ENCODE measurements at places on chromosomes 4 and X.

DNA sequence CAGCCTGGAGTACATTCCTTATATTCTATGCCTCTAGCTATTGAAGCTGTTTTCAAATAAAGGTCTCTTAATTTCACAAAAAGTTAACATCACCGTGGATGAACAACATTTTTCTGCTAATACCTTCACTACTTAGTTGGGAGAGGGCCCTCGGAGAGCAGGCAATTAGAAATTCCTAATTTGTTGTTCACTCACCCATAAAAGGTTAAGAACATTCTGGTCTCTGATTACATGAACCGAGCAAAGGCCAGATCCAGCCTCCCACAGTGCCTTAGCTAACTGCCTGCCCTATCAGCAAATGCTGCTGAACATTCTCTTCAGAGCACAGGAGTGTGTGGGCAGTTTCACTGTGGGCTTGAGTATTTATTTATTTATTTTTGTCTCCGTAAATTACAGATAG, 36.0 kb upstream of the TTC29 start:
- DNase-seq: no peak

DNA sequence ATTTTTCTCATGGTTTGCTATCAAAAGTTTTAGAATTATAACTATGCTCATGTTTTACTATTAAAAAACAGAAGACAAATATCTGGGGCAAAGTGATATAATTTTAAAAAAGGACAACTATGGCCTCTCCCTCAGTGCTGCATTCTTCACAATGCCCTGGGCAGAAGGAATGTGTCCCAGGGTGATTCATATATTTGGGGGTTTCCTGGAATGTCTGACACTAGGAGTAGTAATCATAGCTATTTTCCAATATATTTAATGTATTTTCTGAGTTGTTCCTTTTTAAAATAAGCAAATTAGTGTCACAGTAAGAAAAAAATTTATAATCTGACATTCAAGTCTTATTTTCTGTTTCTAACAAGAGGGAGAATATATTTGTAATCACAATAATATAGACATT, 281.7 kb downstream of the UNC5C start:
- peak; percentile 62 for DNase-seq

DNA sequence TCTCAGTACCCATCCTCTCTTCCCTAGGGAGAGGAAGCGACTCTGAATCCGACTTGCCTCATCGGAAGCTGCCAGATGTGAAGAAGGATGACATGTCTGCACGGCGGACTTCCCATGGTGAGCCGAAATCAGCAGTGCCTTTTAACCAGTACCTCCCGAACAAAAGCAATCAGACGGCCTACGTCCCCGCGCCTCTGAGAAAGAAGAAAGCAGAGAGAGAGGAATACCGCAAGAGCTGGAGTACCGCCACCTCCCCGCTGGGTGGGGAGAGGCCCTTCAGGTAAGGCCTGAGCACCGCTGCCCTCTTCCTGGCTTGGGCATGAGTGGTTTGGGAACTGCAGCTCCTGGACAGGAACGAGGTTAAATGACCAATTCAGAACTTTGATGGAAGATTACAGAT, 81.2 kb downstream of the LIMCH1 start:
- no peak for DNase-seq

DNA sequence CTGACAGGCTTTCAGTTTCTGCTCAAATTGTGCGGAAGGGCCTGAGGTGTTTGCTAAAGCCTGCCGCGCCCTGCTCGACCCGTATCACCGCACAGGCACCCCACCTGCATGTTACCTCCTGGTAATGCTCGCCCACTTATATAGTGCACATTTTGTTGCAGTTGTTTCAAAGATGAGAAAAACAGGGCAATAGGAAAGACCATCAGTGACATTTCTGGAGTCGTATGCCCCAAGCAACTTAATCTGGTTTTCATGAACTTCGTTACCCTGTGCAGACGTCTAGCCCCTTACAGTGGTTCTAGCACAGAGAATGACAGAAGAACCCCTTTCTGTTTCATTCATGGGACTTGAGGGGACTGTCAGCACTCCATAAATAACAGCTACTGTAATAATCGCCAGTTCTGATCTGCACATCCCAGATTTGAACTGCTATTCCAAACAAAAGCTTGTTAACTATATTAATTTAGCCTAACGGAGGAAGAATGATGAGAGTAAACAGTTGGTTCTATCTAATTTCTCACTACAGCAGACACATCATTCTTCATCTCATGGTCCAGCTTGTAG, 940 bp upstream of the DCTD start:
- DNase-seq: no peak

DNA sequence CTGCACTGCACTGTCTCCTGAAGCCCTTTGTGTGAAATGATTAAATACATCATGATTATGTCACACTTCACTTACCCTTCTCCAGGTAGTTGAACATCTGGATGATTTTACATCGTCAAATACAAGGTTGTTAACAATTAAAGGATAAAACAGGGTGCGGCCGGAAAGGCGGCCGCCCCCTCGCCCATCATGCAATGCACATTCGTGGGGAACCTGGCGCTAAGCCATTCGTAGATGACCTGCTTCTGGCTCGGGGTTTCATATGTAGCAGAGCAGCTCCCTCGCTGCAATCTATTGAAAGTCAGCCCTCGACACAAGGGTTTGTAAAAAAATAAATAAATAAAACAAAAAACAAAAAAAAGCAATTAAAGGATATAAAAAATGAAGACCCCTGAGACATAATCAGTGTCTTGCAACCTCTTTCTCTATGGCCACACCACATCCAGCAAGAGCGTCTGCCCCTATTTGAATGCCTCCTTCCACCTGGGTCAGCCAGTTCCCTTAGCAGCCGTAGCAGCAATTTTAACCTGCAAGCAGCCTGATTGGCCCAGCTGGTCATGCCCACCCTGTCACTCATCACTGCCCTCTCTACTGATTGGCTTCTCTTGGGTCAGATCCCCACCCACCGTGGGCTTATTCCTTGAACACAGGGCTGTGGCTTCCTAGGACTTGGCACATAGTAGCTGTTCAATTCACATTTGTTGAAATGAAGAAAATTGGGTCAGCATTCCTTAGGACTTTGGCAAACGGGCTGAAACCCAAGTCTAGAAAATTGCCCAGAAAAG, 147.8 kb upstream of the PSAPL1 start:
- DNase-seq: no peak

DNA sequence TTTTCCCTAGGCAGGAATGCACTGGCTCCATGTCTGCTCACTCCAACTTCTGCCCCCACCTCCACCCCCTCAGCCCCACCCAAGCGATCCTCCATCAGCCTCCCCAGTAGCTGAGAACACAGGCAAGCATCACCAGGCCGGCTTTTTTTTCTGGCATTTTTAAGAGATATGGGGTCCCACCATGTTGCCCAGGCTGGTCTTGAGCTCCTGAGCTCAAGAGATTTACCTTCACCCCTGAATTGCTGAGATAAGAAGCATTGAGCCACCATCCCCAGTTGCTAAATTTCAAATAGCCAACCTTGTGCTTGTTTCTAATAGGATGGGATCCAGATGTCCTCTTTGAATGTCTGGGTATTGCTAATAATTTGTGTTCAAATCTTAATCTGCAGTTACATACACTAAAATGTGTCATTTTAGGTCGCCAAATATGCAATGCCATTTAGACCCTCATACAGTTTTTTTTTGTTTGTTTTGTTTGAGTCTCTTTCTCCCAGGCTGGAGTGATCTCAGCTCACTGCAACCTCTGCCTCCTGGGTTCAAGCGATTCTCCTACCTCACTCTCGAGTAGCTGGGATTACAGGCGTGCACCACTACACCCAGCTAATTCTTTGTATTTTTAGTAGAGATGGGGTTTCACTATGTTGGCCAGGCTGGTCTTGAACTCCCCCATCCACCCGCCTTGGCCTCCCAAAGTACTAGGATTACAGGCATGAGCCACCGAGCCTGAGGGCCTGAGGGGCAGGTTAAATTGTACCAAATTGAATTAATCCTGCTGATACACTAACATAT, 8.8 kb downstream of the LARP7 start:
- no peak for DNase-seq

- DNase-seq: no peak
Measured at GRCh38 chr4:26937567-26937966, 76.9 kb downstream of the STIM2 start.

DNA sequence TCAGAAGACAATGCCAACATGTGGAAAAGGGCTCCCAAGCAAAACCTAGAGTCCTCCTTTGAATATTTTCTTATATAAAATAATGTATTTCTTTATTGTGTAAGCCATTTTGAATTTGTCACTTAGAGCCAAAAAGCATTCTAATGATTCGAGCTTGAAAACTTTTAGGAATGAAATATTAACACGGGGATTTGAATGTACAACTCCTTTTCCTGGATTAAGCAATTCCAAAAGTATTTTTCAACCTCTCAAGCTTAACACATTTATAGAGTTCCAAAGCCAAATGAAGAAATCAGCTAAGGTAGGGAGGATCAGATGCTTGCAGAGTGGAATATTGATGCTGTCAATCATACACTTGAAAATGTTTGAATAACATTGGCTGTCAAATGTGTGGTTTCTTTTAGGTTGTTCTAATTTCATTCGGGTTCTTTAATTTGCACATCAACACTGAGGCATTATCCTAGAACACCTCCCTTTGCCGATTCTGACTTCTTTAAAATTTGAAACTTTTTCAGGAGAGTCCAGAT, 67.2 kb upstream of the ETNPPL start:
- DNase-seq: no peak

DNA sequence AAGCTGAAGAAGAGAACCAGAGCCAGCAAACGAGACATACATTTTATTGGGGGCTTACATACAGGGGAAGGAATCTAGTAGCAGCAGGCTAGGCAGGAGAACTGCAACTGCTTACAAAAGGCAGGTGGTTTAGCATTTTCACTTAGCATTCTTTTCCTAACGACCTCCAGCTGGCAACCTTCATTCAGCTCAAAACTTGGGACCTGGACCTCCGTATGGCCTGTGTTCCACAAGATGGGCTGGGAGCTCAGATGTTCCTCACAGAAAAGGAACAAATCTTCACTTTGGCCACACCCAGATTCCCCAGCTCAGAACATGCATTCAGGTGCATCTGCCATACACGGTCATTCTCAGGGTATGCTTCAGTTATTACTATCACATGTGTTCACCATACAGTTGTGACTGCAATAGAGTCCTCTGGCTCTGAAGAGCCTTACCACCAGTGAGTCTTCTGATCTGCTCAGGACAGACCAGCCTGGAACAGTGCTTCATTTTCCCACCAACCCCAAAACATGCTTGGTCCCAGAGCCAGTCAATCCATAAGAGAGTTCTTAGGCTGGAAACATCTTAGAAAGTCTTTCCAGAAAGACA, 29.6 kb upstream of the AP1AR start:
- DNase-seq: no peak

DNA sequence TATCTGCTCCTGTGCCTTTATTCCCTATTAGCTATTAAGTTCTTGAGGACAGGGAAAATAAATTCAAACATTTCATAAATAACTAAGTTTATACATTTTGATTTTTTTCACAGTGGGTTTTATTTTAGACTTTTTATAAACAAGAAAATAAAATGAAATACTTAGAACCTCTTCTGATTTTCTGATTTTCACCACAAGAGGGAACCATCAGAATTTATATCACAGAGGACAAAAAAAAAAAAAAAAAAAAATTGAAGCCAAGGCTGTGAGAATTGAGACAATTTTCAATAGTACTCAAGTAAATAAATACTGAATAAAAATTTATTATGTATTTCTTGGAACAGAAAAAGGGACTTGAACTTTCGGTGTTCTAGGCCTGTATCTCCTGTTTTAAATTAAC, 288.1 kb downstream of the SH3BGRL start:
- DNase-seq: no peak

DNA sequence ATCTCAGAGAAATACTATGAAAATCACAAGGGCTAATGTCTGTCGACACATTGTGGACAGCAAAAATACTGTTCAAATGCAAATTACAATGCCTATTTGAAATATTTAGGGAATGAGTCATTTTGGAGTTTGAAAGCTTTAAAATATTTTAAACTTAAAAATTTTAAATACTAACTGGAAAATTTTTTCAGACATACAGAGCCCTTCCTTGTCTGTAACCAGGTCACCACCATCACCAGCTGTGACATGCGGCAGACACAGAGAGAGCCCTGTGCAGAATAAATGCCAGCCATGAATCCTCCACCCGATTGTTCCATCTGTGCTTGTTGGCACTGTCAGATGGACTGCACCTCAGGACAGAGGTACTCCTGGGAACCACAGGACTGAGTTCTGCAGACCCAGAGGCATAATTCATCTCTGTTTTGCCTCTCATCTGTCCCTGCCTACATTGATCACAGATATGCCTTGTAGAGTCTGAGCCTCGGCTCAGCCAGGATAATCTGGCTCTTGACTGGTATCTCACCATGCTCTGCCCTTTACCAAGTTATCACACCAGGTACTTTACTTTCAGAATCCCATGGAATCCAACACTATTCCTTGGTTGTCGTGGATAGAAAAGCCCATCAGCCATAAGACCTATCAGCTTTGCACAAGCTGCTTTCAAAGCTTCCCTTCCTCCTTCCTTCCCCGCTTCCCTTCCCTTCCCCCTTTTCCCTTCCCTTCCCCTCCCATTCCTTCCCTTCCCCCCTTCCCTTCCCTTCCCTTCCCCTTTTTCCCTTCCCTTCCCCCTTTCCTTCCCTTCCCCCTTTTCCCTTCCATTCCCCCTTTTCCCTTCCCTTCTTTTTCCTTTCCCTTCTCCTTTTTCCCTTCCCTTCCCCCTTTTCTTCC, 67.2 kb downstream of the TBC1D9 start:
- no peak for DNase-seq

DNA sequence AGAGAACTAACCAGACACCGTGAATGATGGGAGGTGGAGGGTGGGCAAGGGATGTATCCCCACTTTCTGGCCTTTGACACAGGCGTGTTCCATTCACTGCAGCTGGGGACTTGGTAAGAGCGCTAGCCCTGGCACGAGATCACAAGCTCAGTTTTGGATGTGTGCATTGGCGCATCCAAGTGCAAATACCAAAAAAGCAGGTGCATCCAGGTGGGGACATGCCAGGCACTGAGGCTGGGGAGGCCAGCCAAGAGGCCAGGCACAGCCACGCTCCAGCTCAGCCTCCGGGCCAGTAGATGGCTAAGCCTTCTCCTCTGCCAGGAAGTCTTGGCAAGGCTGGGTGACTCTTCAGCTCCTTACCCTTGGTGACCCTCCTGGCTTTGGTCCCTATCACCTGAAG, 4.4 kb upstream of the ZFP92 start:
- no peak for DNase-seq

- DNase-seq: no peak
Measured at GRCh38 chr4:135382280-135382959, 1180.8 kb upstream of the PABPC4L start.

- peak; percentile 25 for DNase-seq
Measured at GRCh38 chrX:9071031-9071650, 37.2 kb upstream of the FAM9B start.

DNA sequence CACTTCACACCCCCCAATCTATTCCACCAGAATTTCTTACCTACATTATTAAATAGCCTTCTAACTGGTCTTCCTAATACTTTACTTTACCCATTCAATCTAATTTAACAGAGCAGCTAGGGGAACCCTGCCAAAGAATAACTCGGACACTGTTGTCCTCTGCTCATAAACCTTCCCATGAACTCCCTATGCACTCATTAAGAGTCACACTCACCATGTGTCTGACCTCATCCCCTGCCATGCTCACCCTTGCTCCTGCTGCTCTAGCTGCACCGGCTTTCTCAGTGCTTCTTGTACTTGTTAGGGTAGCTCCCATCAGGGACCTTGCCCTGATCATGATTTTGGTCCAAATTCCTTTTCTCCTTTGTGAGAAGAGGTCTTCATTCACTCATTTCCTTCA, 54.6 kb upstream of the GUCY1A1 start:
- DNase-seq: no peak

GRCh38 chrX:68252664-68253063, 180.6 kb downstream of the OPHN1 start:
- DNase-seq: no peak
